CD14-positive monocyte (primary cell): ENCODE measurements at places on chromosomes 5 and 9.

GRCh38 chr5:122649080-122649479 lies 125.8 kb upstream of the SNX2 start:
- DNase-seq: no peak

GRCh38 chr9:84670138-84671041 lies 861 bp downstream of the NTRK2 start:
- no peak for DNase-seq

DNA sequence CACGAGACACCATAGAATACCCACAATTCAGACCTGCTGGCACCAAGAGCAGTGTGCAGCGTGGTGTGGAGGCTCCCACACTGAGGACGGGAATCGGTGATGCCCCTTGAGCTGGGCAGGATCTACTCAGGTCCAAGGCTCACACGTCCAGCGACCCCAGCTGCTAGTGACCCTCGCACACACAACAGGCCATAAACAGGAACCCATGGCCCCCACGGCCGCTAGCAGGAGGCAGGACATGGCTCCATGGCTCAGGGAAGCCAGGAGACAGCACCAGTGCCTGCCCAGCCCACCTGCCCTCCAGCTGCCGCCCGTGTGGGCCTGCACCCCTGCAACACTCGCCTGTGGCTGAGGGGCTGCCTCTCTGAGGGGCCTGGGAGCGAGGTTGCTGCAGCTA lies 43.4 kb upstream of the SLC9A3 start:
- DNase-seq: no peak

- DNase-seq: no peak
Observed at GRCh38 chr9:127528422-127529251, 77.3 kb downstream of the LRSAM1 start.

DNA sequence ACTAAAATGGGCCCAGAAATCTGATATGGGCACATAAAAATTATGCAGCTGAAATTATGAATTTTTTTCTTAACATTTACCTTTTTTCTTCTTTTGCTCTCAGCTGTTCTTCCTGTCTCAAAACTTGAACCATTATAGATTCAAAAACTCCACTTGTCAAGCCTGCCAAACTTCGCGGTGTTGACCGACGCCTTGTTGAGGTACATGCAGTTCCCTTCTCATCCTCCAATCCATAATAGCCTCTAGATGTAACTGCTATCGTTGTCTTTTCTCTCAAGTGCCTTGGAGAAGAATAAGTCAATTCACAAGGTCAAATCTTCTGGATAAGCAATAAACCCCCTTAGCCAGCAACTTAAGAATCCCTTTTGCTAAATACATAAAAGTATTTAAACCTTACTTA lies 27.2 kb downstream of the RANBP6 start:
- no peak for DNase-seq

- DNase-seq: peak; percentile 86
Observed at GRCh38 chr9:90870621-90871326, 69.2 kb downstream of the SYK start.

DNA sequence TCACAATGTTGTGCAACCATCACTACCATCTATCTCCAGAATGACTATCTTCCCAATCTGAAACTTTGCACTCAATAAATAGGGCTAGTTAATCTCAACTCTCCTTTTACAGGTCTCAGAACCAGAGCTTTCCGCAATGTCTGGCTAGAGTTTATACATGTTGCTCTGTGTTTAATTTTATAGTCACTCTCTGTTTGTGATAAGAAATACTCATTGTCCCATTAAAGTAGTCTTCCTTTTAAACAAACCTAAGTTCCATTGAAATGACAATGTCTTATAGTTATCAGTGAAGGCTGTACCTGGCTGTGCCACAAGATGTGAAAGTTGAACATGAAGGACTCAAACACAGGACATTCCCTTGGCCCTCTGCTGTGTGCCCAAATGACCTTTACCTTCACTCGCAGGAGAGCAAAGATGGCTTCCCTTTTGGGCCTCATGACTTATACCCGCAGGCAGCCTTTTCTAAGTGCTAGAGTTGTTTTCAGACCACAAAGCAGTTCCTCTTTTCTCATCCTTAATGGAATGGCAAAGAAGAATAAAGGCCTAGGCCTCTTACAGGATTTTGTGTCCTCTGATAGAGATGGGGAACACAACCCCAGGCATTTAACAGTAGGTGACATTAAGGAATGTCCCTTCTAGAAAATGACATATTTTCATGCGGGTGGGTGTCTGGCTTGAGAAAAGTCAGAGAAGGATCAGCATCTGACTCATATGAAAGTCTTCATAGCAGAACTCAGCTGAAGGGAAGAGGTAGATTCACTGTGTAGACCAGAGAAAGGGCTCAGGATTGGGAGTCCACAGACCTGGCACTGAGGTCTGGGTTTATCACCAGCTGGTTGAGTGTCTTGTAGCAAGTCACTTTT lies 69.6 kb upstream of the ATP10B start:
- DNase-seq: no peak

DNA sequence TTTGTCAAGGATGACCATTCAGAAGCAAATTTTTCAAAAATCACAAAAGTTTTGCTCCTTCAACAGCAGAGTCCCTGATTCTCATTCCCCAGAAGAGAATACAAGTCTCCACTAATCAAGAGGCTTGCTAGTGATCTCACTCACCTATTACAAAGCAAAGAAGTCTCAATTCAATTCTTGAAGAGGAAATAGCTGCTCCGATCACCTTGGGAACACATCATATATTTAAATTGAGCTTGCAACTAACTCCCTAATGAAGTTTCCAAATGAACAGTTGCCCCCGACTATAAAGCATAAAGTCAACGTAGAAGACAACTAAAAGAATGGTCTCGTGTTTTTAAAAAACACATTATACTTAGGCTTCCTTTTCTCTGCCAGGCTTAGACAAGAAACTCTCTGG lies 1.6 kb downstream of the LIFR start:
- DNase-seq: no peak

DNA sequence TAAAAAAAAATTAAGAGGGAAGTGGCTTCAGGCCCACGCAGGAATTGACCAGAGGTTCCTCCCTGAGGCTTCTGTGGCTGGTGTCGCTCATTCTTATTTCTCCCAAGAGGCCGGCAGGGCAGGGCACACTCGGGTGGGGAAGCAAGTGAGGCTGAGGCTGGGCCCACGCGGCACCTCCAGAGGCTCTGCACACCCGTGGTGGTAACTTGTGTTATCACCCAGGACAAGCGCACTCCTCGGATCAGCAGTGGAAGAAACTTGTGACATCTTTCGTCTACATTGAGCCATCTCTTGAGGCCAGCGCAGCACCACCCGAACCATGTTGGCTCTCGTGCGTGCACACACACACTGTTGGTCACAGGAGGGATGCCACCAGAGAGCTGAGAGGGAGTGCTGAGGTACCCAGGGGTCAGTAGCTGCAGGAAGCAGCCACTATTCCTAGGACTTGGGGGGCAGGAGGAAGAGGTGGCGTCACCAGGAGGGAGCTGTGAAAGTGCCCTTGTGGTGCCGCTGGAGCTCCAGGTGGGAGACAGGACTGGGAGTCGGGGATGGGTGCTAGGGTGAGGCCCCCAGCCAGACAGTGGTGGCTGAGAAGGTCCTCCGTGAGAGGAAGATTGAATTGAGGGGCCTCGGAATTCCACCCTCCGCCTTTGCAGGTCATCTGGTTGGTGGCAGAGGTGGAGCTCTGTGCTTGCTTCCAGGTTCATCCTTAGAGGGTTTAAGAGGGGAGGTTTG lies 6.4 kb downstream of the NDUFS6 start:
- no peak for DNase-seq

GRCh38 chr5:171826132-171826531 lies 40.5 kb downstream of the SMIM23 start:
- DNase-seq: no peak

DNA sequence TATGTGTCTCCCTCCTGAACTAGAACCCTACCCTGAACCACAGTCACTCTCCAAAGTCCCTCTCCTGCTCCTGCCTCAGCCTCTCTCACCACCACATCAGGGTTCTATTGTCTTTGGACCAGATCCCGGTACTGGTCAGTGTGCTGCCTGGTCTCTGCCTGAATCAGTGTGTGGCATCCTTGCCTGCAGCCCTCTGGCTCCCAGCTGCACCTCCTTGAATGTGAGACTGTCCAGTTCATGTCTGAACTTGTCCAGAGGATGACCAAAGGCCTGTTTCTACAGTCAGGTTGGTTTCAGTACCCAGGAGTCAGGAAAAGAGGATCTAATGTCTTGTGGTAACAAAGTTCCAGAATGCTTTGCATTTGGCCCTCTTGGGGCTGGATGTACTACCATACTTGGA lies 76.8 kb upstream of the RANBP3L start:
- DNase-seq: no peak

DNA sequence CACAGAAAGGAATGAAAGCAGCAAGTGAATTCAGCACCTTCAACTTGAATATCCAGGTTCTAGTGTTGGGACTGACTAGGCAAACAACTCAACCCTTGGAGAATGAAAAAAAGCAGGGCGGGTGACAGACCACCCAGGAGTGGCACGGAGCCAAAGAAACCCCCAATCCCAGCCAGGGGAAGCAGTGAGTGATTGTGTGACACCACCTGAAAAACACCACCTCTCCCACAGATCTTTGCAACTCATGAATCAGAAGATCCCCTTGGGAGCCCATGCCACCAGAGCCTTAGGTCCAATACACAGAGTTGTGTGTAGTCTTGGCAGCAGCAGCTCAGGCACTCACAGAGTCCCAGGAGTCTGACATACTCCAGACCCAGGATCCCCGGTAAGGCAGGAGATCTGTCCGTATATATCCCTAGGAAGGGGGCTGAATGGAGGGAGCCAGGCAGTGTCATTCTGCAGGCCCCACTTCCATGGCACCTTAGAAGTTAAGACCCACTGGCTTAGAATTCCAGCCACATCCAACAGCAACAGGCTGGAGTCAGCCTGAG lies 22.1 kb upstream of the ROR2 start:
- no peak for DNase-seq
